ENCODE measurements at places on chromosomes 5 and 9. TPM values are rescaled to one million over a fixed set of nuclear protein-coding genes. Genes with fewer than 3 reads are reported as not detected.
A peak's percentile ranks its signal among the peaks of the same experiment; 100 is the strongest.

The MBLAC2 gene
- total RNA-seq = 5.2 TPM

The EDIL3 gene
- 51.3 TPM for total RNA-seq

The SLC34A3 gene
- 0.27 TPM for total RNA-seq

The PTGS1 gene
- total RNA-seq = 8.2 TPM

The ADAMTS13 gene
- 21.3 TPM for total RNA-seq

The GHR gene
- total RNA-seq = 7.9 TPM

DNA sequence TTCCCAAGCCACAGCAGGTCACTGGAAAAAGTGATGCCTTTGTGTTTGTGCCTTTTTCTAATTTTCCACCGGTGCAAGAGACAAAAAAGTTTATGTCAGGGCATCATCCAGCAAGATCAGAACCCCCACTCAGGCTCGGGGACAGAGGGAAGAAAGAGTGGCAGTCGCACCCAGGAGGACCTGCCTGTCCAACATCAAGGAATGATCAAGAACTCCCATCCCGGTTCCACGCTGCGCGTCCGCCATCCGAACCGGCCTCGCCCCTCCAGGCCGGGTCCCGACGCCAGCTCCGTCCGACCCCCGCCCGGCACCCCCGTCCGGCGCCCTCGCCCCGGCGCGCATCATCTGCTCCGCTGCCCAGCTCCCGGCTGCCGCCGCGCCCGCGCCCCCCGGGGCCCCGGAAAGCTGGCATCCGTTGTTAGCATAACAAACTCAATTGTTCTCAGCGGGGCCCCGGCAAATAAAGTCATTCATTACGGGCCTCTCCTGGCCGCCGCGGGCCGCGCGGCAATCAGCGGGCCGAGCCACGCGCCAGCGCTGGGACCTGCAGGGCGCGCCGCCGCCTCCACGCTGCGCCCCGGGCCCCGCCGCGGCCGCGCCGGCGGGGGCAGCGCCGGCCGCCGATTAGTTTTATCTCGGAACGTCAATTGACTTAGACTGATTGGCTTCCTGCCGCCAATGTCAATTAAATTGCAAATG, 48.1 kb downstream of the PAX5 start:
- no peak for DNase-seq

DNA sequence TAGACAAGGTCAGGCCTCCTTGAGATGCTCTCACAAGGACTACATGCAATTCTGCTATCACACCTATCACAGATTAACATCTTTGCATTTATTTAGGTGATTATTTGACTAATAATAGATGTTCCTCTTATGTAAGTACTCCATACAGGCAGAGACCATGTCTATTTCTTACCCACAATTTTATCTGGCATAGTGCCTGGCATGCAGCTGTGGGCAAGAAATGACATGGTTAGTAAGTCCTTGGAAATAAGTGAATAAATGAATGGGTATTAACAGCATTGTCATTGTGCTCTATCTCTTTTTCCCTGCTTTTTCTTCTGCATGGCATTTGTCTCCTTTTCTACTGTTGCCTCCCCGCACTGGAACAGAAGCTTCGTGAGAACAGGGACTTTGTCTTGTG, 49.4 kb downstream of the SLC22A5 start:
- no peak for DNase-seq

DNA sequence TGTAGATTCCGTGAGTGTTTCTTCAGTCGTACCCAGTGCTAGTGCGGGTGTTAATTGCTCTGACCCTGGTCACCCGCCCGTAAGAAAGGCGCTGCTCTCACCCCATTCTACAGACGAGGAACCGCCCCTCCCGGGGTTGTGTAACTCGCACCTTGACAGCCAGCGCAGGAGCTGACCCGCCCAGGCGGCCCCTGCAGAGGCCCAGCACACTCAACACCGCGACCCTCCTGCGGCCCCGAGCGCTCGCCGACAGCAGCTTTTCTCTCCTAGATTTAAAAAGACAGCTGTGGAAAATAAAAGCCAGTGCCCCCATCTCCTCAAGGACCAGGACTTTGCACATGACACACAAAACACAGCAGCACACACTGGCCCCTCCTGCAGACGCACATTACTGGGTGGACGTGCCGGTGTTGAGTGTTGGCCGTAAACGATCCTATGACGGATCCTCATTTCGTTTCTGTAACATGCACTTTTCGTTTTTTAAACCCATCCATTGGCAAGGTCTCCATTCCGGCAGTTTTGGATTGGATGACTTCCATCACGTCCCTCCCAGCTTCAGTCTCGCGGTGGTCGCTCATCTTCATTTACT, 22.9 kb downstream of the OR2V2 start:
- DNase-seq = no peak

DNA sequence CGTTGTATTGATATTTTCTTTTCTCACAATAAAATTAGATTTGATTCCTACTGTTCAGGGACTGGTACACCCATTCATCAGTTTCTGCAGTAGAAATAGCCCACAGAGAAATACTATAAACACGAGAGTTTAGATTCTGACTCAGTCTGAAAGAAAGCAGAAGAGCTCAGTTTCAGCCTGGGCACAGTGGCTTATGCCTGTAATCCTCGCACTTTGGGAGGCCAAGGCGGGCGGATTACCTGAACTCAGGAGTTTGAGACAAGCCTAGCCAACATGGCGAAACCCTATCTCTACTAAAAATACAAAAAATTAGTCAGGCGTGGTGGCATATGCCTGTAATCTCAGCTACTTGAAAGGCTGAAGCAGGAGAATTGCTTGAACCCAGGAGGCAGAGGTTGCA, 8.6 kb downstream of the ITK start:
- no peak for DNase-seq

- DNase-seq = no peak
Observed at GRCh38 chr9:6761306-6761705, 3.5 kb downstream of the KDM4C start.

GRCh38 chr9:96025995-96026602, 150.6 kb downstream of the ERCC6L2 start:
- DNase-seq = no peak

DNA sequence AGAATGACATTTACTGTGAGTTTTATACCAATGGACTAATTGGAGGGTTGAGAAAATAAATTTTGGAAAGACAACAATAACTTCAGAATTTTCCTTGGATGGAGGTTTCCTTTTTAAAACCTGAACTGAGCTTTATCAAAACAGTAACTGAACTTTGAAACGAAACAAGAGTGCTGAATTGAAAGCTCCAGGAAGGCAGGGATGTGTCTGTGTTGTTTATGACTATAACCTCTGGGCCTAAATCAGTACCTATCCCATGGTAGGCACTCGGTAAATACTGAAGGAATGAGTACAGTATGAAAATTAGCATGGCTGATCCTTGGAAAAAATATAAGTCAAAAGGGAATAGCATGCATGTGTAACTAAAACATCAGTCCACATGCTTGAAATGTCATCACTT, 93.9 kb downstream of the GHR start:
- no peak for DNase-seq

GRCh38 chr9:86756576-86757381, 190.5 kb downstream of the GAS1 start:
- no peak for DNase-seq

- no peak for DNase-seq
Observed at GRCh38 chr9:20473515-20474013, 148.7 kb downstream of the MLLT3 start.

DNA sequence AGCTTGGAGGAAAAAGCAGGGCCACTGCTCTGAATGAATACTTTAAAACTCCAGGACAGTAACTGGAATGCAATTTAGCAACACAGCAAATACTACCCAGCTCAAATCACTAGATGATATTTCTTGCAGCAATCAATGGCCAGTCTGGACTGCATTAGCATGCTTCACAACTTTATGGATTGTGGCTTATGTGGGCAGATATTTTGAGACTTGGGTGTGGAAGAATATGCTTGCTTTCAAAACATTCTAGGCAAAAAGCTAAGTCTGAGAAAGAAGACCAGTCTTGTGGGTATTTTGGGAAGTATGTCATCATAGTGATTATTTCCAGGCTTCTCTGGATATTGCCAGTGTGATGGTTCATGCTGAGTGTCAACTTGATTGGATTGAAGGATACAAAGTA, 3.1 kb downstream of the RANBP3L start:
- DNase-seq = no peak

GRCh38 chr5:150519978-150520377, 12.0 kb downstream of the NDST1 start:
- DNase-seq = no peak

DNA sequence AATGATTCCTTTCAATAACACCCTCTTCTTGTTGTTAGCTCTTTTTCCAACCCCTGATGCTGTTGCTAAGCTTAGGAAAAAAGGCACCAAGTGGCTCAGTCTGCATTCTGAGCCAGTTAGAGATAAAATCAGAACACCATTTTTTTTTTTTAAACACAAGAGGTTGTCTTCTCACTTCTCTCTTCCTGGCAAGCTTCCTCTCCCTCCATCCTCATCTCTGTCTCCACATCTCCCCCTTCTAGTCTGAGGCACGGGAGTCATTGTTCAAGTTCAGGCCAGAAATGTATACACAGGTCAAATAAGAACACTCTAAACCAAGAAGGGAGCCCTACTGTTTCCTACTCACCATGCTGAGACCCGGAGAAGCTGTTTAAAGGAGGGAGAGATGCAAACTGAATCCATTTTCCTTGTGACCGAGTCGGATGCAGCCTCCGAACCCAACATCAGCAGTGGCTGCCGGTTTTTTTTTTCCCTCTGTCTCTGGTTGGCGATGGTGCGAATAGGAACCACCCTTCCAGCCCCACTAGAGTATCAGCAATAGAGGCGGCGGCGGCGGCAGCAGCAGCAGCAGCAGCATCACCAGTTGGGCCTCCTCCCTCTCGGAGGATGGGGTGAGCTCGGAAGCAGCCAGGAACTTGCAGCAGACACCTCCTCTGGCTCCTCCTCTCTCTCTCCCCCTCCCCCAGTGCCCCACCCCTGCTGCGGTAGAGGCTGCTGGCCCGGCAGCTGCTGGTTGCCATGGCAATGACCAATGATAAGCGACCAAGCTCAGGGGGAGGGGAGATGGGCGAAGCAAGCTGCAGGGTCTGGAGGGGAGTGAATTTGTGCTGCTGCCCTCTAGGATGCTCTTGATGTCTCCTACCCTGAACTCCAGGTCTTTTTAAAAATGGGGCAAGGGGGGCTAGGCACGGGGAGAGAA, at the start of gene JAKMIP2:
TSS of gene JAKMIP2 (minus strand) at position 619 of the 919 bp plus-strand sequence. CDS start 110,922 bp downstream, outside the sequence.
- peak; percentile 78 for DNase-seq

DNA sequence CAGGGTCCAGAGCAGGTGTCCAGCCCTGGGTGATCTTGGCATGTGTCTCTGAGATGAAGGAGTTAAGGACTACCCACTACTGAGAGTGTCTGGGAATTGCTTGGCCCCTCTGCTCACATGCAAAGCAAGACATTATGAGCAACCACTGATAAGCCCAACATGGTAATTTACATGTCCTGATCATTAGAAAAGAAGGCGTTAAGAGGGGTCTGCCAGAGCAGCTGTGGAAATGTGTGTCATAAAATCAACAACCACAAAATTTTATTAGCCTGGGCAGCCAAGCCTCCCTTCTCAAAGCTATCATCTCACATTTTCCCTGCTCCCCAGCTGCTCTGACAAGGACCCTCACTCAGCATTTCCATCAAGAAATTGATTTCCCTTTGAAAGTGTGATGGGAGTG, 351.0 kb downstream of the SPOCK1 start:
- no peak for DNase-seq

DNA sequence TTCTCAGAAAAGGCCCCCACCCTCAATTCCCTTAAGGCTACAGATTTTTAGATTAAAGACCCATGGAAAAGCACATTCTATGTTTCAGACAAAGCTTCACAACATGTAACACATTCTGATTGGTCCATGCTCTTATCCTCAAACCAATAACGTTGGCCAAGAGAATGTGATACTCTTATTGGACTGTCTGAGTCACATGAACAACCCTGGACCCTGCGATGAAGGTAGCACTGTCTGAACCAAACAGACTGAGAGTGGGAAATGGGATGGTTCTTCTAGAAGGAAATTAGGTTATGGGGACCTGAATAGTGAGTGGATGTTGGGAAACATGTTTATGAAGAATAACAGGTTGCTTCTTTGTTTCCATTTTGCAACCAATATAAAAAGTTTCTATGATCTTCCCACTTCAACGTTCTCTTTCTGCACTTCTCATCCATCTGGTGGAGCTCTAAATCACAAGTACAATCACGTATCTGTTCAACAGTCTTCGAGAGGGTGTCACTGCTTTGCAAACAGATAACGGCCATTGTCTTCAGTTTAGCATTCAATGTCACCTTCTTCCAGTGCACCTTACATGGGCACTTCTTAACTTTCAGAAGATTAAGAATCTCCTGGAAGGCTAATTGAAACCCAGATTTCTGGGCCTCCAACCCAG, 81.6 kb downstream of the PTCH1 start:
- DNase-seq = no peak

- no peak for DNase-seq
Observed at GRCh38 chr5:135332519-135333150, 66.4 kb downstream of the MACROH2A1 start.

Data from mesothelial cell of epicardium (in vitro differentiated cells).